T-helper 9 cell (primary cell): ENCODE measurements at places on chromosomes 3 and 15.
A peak's percentile ranks its signal among the peaks of the same experiment; 100 is the strongest.

- no peak for DNase-seq
These were observed 44.1 kb upstream of the LRRC58 start for GRCh38 chr3:120393243-120393642.

DNA sequence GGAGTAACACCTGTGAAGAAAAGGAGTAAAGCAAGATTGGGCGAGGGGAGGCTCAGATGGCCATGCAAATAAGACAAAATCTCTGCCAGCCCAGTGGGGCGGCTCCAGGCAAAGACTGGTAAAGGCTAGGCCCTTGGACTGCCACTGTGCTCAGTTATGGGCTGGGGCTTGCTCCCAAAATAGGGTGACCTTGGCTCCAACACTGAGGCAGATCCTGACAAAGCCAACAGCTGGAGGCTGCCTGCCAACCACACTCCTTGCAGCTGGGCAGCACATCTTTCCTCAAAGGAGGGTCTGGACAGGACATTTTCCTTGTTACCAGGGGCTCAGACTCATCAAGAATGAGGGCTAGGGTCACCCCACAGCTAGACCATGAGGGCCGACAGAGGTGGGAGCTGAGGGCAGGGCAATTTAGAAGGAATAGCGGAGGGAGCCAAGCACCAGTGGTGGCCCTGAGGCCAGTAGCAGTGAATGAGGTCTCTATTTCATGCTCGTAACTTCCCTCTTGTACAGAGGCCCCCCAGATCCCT is 86.1 kb downstream of the CHRD start:
- no peak for DNase-seq

- DNase-seq, result no peak
These were observed 14.1 kb downstream of the KCNMB3 start for GRCh38 chr3:179236669-179237301.

- no peak for DNase-seq
These were observed 162.2 kb downstream of the RSRC1 start for GRCh38 chr3:158272081-158272480.

DNA sequence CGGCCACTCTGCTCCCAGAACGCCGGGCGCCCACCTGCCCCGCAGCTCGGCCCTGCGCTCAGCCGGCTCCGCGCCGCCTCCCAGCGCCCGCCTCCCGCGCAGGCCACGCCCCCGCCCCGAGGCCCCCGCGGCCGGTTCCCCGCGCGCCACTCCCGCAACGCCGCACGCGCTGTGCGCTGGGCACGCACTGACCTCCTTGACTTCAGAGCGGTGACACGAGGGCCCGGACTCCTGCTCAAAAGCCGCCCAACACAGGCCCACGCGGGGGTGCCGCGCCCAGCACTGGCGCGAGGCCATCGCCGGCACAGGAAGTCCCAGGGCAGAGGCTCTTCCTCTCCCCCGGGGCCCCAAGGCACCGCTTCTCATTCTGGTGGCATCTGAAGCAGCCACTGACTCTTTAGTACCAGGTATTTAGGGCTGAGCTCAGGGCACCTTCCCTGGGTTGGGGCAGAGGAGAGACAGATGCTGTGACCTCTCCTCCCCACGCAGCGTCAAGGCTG is 12.4 kb downstream of the TNK2 start:
- DNase-seq, result peak; percentile 53

GRCh38 chr15:84956199-84956598 is 25.5 kb upstream of the PDE8A start:
- no peak for DNase-seq

GRCh38 chr15:61644550-61644949 is 415.4 kb upstream of the RORA start:
- no peak for DNase-seq
